Fibroblast of lung (primary cell): ENCODE measurements at places on chromosomes 12 and 14. TPM values are rescaled to one million over a fixed set of nuclear protein-coding genes. Genes with fewer than 3 reads are reported as not detected.

NFATC4 gene
- 33.1 and 59.9 TPM in 2 replicates for total RNA-seq

KRT1 gene
- not detected in 2 replicates for total RNA-seq

CACNA2D4 gene
- total RNA-seq: 0.26 and 0.99 TPM in 2 replicates

DNA sequence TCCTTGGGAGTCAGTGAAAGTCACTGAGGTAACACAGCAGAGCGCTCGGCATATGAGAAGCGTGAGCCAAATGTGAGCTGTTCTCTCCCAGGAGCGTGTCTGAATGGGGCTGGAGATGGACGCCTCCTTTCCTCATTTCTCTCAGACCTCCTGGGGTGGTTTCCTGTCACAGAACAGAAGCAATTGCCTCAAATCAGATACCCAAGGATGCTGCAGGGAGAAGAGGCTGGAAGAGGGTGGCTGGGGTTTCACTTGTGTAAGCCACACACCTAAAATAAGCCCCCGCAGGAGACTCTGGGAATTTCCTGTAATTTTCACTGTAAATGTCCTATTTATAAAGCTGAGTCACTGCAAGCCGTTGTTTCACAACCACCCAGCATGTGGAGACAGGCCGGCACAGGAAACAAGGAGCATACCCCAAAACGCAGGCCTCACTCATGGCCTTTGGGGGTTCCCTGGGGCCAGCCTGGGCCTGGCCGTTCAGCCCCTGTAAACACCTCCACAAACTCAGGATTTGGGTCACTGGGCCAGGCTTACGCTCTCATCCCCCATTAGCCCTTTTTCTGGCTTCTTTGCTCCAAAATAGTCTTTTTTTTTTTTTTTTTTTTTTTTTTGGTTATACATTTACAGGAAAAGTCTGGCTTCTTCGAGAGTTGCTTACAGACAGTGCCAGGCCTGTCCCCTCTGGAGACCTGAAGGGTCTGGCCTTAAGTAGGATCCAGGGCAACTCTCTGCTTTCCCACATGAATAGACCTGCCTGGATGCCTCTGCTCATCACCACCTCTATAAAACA lies 55.3 kb downstream of the VCPKMT start:
- peak overlapping the region; percentile 95 for H3K27ac ChIP-seq
- H3K36me3 ChIP-seq: no peaks in the 10 kb centered on the region
- no peak overlapping the region for H3K4me3 ChIP-seq
- H3K4me1 ChIP-seq: peaks cover 24% of the 10 kb centered on the region
- peak; percentile 93 for DNase-seq

GRCh38 chr12:65590318-65590717 lies 234.0 kb upstream of the HMGA2 start:
- H3K27ac ChIP-seq: no peak overlapping the region
- H3K4me3 ChIP-seq: no peak overlapping the region
- H3K4me1 ChIP-seq: no peaks in the 10 kb centered on the region
- no peak for DNase-seq

GRCh38 chr12:74624201-74624600 lies 86.6 kb downstream of the ATXN7L3B start:
- H3K36me3 ChIP-seq: no peaks in the 10 kb centered on the region
- no peak overlapping the region for H3K4me3 ChIP-seq
- H3K4me1 ChIP-seq: no peaks in the 10 kb centered on the region
- DNase-seq: no peak
- no peaks in the 10 kb centered on the region for H3K27me3 ChIP-seq

- H3K36me3 ChIP-seq: no peaks in the 10 kb centered on the region
- H3K27ac ChIP-seq: no peak overlapping the region
- H3K27me3 ChIP-seq: no peaks in the 10 kb centered on the region
- no peaks in the 10 kb centered on the region for H3K4me1 ChIP-seq
- no peak for DNase-seq
Observed at GRCh38 chr12:44462729-44463128, 413.4 kb downstream of the NELL2 start.
